ENCODE measurements at places on chromosomes 6 and 20.
A peak's percentile ranks its signal among the peaks of the same experiment; 100 is the strongest.

DNA sequence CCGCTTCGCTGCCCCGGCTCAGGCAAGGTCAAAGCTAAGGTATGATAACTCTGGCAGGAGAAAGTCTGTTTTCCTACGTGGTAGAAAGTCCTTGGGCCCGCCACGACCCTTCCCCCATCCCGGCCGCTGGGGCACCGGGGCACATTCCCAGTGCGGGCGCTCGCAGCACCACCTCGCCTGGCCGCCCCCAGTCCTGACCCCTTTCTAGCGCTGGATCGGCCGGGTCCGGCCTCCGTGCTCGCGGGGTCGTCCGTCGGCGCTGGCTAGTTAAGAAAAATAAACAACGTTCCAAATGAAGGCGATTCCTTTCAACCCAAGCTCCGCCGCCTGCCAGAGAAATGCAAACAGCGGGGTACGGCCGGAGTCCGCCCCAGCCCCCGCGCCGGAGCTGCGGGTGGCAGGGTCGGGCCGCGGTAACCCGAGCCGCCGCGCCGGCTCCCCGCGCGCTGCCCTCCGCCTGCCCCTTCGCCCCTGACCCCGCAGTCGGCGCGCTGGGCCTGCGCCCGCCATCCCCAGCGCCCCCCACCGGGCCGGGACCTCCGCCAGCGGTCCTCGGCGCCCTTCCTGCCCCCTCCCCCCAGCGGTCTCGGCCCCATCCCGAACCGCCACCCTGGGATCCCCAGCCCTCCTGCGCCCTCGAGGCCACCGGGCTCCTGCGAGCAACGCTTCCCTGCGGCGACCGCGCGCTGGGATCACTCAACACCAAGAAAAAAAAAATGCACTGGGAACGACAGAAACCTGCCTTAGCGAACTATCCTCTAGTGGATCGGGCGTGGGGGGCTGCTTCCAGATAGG lies 37.6 kb downstream of the NCR2 start:
- no peak for DNase-seq

DNA sequence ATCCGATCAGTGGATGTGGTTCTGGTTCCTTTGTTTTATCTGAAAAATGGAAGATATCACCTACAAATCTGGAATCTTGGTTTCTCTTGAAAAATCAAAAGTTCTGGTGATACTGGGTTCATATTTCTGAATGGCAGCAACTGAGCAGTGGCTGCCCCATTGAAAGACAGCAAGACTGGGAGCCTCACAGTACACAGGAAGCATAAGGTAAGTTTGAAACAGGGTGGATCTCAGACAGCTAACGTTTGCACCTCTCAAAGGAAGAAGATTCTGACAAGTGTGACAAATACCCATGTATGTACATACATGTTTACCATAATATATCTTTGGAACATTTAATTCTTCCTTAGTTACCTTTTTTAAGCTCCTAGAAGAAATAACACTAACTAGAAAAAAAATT lies at the start of gene SAMD3:
SAMD3 (minus strand) TSS at position 177 of the 400 bp plus-strand sequence. CDS start 7,678 bp downstream, outside the sequence.
- DNase-seq = no peak

DNA sequence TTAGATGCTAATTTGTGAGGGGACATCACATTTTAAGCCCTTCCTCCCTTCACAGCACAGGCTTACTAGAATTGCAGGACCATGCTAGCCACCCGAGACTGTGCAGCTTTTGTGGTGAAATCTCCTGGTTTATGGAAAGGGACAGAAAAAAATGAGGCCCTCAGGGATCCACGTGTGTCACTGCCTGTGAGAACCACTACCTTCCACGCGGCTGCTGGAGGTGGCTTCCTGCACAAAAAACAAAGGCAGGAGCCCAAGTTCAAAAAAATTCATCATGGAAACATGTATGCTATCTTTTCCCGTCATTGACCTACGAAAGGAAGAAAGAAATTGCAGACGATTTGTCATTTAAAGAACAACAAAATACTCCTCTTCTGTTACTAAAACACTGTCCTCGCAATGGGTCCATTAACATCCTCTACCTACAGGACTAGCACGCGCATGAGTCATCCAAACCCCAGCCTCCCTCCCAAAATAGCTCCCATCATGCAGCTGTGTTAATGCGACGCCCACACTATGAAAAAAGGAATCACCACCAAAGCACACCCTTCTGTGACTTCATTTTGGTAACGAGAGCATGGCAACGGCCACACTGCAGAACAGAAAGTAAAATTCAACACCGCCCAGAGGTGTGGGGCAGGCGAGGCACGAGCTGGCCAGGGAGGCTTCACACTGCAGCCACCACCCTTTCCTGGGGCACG lies 45.7 kb downstream of the RAMACL start:
- DNase-seq = no peak

DNA sequence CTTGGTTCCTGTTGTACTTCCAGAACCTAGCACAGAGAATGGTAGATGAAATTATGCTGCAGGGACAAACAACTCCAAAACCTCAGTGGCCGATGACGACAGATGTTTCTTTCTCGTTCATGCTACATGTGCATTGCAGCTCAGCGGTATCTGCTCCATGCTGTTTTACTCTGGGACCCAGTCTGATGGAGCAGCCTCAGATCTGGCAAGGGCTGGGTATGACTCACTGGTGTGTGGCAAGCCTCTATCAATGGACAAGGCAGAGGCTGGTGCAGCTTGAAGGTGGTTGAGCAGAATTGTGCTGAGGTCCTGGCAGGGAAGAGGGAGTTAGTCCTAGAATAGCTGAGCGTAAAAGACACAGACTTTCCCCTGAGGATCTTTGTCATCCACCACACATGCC lies 10.3 kb upstream of the BLCAP start:
- DNase-seq = peak; percentile 86

GRCh38 chr6:2641044-2641725 lies 109.5 kb downstream of the MYLK4 start:
- no peak for DNase-seq

GRCh38 chr6:119172824-119173223 lies 94.4 kb upstream of the FAM184A start:
- DNase-seq = no peak

GRCh38 chr20:58810116-58810878 lies 40.4 kb downstream of the GNAS-AS1 start:
- peak; percentile 76 for DNase-seq

DNA sequence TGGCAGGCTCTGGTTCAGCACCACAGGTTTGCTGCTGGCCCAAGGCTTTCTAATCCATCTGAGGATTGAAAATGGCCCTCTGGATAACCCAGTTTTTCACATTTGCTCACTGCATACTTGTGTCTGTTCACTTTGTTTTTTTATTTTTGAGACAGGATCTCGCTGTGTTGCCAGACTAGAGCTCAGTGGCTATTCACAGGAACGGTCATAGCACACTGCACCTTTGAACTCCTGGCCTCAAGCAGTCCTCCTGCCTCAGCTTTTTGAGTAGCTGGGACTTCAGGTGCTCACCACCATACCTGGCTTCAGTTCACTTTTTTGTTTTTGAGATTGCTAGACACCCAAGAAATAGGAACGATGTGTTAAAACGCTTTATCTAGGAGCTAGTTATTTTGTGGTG lies 57.9 kb downstream of the ITCH start:
- DNase-seq = no peak

DNA sequence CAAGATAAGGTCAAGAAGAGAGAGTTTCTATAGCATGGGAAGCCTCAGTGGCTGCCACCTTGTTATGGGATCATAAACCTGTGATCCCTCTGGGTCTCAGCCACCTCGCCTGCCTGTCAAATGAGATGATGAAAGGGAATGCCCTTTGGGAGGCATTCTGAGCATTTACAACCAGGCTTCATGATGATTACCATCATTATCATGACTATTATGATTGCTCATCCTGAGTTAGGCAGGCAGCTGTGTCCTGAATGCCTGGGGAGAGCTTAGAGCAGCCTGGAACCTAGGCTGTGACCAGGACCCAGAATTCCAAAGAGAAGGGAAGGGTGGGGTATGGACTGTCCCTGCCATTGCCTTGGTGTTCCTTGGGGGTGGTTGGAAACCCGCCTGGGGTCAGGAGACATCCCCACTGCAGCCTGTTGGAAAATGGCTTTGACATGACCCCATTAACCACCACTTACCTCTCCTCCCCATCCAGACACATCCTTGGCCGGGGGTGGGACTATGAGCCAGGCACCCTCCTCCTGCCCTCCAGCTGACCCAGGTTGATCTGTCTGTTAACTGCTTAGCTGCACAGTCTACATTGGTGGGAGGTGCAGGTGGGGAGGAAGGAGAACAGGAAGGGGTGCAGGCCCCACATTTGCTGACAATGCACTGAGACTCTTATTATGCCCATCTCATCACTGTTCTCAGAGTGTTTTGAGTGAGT lies 51.9 kb downstream of the LRFN2 start:
- no peak for DNase-seq

- DNase-seq = no peak
These were observed 111.4 kb upstream of the FKBP1C start for GRCh38 chr6:63099772-63100459.

DNA sequence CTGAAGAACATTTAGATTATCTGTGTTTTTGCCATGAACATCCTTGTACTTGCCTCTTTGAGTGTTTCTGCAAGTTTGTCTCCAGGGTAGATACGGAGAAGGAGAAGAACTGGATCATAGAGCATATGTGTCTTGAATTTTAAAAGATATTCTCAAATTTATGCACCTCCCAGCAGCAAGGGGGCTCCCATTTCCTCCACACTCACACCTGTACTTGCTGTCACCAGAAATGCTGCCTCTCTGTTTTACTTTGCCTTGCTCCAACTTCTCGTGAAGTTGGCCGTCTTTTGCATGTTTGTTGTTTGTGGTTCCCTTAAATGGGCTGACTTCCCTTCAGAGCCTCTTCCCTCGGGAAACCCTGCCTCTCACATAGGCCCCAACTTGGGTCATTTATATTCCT lies 171.0 kb downstream of the TFAP2C start:
- no peak for DNase-seq

DNA sequence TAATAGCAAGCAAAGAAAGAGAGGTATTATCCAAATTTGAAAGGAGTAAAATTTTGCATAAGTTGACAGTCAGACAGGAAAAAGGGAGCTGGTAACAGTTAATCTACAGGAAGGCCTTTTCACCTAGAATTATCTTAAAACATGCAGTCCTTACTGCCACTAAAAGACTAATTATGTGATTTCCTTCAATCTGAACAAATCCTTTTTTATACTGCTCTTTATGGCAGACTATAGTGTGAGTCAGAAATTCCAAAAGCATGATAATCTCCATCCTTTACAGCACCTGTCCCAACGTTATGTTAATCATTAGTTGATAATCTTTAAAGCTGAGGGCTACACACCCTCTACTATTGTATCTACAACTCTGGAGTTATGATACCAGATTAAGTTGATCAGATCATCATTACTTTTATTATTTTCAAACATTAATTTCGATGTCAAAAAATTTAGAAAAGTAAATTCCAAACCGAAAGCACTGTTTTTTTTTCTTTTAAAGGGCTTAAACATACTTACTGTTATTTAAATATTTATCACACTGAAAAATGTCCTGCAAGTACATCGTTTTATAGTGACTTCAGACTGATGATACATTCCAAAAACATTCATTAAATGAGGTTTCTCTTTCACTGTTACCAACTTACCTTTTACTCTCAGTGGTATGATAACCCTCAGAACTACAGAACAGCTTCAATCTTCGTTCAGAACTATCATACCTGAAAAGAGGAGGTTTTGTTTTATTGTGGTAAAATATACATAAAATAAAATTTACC lies 33.2 kb upstream of the AKAP7 start:
- DNase-seq = no peak

- DNase-seq = no peak
These were observed at the start of gene DACT2 for GRCh38 chr6:168319279-168320111. DACT2 (minus strand) TSS chr6:168319777; CDS start chr6:168319633, 144 bp downstream.

DNA sequence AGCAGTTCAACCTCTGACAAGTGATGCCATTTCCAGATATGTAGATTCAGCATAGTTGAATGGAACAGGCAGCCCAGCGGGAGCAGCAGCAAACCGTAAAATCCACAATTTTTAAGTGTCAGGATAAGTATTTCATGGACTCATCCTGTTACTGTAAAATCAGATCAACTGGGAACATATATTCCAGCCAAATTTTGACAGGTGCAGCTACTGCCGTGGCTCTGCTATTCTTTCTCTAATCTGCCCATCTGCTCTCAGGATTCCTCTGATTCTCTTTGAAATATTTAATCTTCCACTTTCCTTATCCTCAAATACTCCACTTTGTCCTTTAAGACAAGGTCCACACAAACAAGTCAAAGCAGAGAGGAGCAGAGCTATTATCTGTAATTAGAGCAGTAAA lies 245.4 kb upstream of the ASCC3 start:
- DNase-seq = no peak

DNA sequence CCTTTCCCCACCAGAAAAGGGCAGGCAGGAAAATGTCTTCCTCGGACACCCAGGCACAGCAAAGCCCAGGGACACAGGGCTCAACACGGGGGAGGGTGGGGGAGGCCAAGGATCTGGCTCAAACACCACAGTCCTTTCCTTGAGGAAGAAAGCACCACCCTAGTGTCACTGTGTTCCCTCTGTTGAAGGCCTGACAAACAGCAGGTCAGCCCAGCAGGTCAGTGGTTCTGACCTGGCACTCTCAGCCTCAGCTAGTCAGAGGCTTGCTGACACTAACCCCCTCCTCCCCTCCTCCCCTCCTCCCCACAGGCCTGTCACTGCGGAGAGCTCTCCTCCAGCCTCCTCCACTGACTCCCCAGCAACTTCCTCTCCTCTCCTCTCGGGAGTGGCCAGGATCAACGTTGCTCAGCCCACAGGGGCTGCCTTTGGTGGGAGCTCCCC lies 239.6 kb downstream of the LRFN2 start:
- no peak for DNase-seq

DNA sequence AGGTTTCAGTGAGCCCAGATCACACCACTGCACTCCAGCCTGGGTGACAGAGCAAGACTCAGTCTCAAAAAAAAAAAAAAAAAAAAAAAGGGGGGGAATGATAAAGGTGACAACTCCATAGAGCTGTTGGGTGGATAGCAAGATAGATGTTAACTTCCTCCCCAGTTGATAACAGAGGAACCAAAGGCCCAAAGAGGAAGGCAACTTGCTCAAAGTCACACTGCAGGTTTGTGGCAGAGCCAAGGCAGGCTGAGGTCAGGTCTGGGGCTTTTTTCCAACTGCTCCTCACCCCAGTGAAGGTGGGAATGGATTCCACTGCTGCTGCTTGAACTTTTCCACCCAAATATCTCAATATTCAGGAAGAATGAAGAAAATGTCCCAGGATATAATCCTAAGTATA lies 26.7 kb downstream of the HCK start:
- DNase-seq = no peak

GRCh38 chr6:113149511-113149910 lies 707.6 kb upstream of the MARCKS start:
- DNase-seq = no peak

DNA sequence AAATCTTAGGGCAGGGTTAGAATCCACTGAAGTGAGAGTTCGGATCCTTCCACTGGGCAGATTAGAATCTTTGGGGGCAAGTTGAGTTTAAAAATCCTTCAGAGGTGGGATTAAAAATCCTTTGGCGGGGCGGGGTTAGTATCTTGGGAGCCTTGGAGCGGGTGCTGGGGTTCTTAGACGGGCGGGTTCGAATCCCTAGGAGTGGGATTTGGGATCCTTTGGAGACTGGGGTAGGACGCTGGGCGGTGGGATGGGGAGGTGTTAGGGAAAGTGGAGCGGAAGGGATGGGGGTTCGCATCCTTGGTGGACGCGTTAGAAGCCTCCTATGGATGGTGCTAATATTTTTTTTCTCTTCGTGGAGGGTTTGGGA lies 337 bp upstream of the HCK start:
- DNase-seq = no peak
